ENCODE measurements at places on chromosomes 4 and X.

DNA sequence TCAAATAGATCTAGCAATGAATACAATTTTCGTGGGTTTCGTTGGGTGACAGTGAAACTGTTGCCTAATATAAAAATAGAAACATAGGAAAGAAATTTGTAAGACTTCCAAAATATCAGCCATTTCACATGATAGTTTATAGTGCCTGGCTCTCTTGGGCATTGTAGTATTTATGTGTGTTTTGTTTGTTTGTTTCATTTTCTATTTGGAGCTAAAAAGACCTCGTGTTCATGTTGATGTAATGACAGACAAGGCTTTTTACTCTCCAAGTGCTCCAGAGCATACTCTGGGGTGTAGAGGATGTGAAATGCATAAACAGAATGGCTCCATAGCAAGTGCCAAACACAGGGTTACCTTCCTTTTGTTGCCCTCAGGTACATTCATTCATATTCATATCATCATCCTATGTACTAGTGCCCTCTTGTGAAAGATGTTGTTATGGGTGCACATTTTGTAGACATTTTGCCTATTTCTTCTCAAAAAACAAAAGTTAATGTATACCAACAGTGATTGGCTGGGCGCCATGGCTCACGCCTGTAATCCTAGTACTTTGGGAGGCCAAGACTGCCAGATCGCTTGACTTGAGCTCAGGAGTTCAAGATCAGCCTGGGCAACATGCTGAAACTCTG, 100.7 kb upstream of the AMOT start:
- DNase-seq, result no peak

- no peak for DNase-seq
Observed at GRCh38 chrX:39008549-39008948, 207.3 kb downstream of the MID1IP1 start.

GRCh38 chr4:181688432-181688831, 554.8 kb upstream of the TENM3 start:
- DNase-seq, result no peak

DNA sequence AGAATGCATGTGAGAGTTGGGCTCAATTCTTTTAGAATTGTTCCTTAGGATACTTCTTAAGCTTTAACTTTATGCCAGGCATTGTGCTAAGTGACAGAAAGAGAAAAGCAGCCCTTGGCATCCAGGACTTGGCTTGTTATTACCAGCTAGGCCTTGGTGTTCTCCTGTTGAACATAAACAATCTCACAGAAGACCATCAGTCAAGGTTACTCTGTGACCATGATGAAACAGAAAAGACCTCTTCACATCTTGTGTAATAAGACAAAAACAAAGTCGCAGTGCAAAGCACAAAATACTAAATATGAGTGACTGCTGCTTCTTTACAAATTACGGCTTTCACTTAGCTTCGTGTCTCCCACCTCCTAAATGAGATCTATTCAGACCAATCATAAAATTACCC, 71.6 kb downstream of the CHIC2 start:
- no peak for DNase-seq

DNA sequence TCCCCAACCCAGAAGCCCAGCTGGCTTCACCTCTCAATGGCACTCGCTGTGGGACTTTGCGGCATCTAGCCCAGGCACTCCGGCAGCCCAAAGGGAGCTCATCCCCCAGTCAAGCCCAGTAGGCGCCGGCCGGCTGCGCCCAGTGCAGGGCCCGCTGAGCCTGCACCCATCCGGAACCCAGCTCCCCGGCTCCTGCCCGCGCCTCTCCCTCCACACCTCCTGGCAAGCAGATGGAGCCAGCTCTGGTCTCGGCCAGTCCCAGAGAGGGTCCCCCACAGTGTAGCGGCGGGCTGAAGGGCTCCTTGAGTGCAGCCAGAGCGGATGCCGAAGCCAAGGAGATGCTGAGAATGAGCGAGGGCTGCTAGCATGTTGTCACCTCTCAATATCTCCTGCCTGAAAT, 116.8 kb upstream of the UGT8 start:
- DNase-seq, result no peak

DNA sequence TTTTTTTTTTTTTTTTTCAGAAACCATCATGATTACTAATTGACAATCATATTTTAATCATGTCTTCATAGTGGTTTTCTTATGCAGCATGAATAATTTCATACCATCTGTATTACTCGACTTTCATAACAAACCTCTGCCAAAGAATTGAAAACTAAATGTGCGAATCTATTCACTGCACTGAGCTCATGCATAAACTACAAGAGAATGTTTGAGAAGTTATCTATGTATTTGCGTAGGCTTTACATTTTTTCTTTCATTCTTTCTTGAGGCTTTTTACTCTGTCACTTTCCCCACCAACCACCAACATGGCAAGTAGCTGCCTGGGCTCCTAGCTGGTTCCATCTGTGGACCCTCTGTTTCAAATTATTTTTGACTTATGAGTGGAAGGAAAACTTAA, 1761.0 kb downstream of the STIM2 start:
- DNase-seq, result no peak

DNA sequence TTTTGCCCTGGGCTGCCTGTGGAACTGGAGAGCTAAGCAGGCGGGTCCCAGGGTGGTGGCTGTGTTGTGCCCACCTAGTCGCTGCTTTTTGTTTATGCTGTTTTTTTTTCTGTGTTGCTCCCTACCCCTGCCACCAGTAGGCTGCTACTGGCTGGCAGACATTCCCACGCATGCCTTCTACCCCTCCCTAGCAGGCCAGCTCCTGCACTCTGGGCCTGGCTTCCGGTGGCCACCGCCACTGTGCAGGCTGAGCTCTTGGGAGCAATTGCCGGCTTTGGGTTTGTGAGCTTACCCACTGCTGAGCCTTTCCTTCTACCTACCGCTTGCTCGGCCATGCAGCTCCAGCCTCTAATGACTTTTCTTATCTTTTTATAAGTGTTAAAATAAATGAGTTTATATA, 57.6 kb downstream of the RBM46 start:
- DNase-seq, result no peak

- no peak for DNase-seq
Observed at GRCh38 chr4:167431371-167431770, 197.1 kb upstream of the SPOCK3 start.

DNA sequence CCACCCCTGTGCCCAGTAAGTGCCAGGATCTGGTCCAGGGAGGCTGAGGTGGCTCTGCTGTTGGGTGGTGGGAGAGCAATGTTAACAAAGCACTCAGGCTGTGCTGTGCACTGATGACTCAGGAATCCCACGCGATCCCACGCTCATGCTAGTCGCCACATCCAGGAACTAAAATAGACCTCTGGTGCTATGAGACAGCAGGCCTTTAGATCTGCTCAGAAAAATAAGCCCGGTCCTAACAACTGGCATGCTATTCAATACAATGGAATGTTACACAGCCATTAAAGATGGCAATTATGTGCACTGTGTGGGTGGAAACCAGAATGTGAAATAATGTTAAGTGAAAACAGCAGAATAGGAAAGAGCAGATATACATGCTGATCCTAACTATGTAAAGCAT, 26.0 kb downstream of the ARL13A start:
- DNase-seq, result no peak

DNA sequence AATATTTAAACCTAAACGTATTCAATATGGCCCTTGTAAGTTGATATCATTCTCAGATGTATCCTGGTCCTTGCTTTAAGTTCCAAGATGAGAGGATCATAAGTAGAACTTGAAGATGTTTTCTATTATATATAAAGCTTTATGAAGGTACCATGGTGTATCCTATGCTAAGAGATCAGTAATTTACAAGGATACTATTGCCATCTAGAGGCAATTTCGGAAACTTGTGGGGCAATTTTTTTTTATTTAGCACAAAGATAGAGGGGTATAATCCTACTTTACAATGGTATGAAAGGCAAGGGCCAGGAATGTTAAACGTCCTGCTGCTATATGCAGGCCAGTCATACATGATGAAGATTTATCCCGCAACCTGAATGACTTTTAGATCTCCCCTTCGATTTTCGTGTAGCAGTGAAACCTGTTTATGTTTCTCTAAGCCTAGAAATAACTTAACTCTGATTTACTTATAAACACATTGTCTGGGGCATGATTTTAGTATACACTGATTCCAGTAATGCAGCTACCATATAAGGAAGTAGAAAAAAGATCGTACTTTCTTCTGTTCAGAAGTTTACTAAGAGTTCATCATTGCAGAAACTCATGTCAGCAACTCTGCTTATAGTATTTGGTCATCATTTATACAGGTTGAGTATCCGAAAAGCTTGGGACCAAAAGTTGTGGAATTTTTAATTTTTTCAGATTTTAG, 2.6 kb downstream of the SLC25A31 start:
- no peak for DNase-seq

GRCh38 chr4:107216379-107216778, 180.3 kb upstream of the DKK2 start:
- no peak for DNase-seq

DNA sequence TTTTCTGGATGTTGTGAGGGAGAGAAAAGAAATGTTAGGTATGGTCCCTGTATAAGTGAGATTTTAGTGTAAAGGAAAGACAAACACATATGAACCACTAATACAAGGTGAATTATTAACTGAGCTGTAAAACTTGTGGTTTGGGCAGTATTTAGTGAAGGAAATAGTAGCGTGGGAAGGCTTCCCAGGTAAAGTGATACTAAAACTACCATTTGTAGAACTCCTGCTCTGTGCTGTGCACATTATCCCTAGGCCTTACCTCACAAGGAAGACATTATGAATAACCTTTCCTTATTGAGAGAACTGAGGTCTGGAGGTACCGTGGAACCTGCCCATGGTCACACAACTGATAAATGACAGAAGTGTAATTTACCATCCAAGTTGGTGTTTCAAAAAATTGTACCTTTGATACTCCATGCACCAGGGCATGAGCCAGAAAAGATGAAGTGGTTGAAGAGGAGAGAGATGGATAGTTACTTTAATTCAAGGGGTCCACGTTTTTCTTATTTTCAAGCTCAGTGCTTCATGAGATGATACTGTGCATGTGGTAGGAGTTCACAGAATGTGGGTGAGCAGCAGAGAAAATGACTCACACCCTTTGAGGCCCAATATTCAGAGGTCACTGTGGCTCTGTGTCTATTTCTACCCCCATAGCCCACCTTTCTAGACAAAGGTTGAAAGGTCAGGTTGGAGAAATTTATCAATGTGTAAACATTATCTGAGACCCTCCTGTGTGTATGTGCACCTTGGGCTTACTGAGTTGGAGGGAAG, 2.6 kb upstream of the VSIG4 start:
- no peak for DNase-seq

DNA sequence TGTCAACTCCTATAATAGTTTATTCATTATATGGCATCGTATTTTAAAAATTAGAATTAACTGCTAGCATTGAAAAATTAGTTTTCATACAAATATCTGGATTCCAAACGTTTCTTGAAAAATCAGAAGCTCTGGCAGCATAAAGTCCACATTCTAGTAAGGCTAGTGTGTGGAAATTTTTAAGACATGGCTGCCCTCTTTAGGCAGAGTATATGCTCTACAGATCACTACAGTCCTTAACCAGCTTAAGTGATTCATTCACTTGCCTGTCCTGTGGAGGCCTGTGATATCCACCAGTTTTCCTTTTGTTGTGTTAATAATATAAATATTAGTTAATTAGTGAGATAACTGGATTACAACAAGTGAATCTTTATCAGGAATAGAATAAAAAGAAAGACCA, 287.2 kb downstream of the OPHN1 start:
- no peak for DNase-seq

- no peak for DNase-seq
Observed at GRCh38 chrX:150028692-150029091, 90.4 kb upstream of the EOLA2 start.

DNA sequence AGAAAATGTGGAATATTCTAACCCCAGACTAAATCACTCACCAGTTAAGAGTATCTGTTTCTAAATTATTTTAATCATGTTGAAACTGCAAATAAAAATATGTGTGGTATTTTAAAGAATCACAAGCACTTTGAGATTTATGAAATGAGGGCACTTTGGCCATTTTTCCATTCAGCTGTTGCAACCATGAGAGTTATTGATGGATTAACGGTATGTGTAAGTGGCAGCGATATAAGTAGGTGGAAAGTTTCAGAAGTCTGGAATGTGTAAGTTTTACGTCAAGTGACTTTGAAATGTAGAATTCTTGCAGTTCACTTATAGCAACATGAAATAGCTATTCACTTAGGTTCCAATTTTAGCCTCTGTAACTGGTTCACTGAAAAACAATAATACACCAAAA, 905.1 kb upstream of the SLIT2 start:
- no peak for DNase-seq

- no peak for DNase-seq
Observed at GRCh38 chr4:152735906-152736305, 43.6 kb downstream of the TIGD4 start.

DNA sequence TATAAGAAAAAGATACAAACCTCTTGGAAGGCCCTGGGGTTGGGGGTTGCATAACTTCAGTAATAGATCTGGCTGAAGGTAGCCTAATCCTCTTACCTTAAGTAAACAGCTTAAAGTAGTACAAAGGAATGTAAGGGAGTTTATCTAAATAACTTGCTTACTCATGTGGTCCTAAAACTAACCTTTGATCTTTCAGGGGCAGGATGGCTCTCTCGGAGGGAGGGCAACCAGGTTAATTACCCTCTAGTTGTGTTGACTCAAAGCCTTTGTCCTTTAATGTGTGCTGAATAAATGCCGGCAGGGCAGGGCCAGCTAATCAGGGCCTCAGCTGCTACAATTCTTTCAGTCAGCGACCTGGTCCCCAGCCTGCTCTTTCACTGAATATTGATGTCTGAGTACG, 822.0 kb upstream of the SLIT2 start:
- DNase-seq, result no peak

- no peak for DNase-seq
Observed at GRCh38 chr4:94550851-94551250, 99.1 kb downstream of the PDLIM5 start.

DNA sequence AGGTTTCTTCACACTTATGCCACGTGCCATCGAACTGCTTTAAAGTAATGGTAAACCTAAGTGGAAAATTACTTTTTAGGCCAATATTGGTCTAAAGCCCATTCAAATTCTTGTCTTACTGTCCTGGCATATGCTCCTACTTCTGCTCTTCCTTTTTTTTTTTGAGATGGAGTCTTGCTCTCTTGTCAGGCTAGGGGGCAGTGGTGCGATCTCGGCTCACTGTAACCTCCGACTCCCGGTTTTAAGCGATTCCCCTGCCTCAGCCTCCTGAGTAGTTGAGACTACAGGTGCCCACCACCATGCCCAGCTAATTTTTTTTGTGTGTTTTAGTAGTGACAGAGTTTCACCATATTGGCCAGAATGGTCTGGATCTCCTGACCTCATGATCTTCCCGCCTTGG, 129.0 kb upstream of the TECRL start:
- no peak for DNase-seq

DNA sequence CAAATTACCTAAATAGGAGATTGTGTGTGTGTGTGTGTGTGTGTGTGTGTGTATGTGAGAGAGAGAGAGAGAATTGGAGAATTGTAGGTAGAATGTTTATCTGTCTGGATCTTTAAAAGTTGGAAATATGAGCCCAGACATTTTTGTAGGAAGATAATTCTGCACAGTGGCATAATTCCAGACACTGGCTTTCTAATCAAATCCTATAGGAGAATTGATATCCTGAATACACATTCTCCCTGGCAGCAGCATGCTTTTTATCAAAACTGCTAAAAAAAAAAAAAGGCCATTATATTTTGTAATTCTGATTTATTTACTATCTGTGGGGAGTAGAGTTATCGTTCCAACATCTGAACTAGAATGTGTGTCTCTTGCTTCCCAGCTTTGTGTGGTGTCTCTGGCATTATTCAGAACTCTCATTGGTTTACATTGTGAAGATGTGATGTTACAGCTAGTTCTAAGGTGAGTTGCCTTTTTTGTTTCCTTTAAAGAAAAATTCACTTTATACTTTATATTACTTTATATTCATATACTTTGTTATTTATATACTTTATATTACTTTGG, 122.4 kb downstream of the GATB start:
- DNase-seq, result no peak

GRCh38 chrX:71118985-71119535, 664 bp downstream of the MED12 start:
- DNase-seq, result no peak
